ENCODE measurements at places on chromosomes 16 and 17. TPM values are rescaled to one million over a fixed set of nuclear protein-coding genes. Genes with fewer than 3 reads are reported as not detected.

The CHD9NB gene
- polyA plus RNA-seq = 2.9 TPM

The MFAP4 gene
- 211 TPM for polyA plus RNA-seq

The CDH11 gene
- polyA plus RNA-seq = 158 TPM

The ALDH3A1 gene
- polyA plus RNA-seq = 0.25 TPM

The CD300A gene
- 1.7 TPM for polyA plus RNA-seq

The MRPL12 gene
- polyA plus RNA-seq = 43.3 TPM

Measured in left renal pelvis (tissue), 4 donors.